Activated T-helper 1 cell treated with anti-CD3 and anti-CD28 coated beads, Interleukin-2, amount 50 U/mL, for 16 hours (primary cell): ENCODE measurements at places on chromosomes 6 and 20.

GRCh38 chr6:25995507-25995906 is 32.9 kb downstream of the TRIM38 start:
- no peak for DNase-seq

DNA sequence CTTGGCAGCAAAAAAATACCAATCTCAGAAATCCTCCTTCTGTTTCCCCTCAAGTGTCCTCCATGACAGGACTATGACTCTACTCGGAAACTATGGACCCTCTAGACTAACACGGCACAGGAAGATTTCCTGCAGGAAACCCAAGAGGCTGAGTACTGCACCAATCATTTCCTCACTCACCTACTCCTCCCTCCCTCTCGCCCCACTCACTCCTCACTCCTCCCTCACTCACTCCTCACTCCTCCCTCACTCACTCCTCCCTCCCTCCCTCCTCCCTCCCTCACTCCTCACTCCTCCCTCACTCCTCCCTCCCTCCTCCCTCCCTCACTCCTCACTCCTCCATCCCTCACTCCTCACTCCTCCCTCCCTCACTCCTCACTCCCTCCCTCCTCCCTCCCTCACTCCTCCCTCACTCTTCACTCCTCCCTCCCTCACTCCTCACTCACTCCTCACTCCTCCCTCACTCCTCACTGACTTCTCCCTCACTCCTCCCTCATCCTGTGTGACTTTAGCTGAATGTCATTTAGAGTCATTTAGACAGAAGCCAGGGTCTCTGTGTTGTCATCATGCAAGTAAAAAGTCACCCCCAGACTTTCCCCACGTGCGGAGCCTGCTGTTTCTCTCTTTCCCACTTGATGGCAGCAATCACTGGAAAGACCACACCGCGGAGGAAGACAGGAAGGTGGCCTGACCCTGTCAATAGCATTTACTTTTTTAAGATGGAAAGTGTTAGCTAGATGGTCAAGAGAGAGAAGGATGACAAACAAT is 226.8 kb upstream of the PDE10A start:
- DNase-seq = no peak

DNA sequence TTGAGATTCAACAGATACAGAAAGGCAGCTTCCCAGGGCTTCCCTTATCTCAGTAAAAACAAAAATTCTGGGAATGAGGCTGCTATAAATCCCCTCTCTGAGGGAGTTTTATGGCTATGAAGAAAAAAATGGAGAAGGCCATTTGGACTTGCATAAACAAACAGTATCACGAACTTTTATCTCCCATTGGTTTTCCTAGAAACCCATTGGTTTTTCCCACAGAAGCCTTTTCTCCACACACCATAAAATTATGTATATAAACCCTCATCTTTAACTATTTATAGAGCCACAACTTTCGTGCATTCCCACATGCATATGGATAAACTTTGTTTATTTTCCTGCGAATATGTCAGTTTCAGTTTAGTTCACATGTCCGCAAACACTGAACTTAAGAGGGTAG is 36.2 kb upstream of the BTBD3 start:
- no peak for DNase-seq

DNA sequence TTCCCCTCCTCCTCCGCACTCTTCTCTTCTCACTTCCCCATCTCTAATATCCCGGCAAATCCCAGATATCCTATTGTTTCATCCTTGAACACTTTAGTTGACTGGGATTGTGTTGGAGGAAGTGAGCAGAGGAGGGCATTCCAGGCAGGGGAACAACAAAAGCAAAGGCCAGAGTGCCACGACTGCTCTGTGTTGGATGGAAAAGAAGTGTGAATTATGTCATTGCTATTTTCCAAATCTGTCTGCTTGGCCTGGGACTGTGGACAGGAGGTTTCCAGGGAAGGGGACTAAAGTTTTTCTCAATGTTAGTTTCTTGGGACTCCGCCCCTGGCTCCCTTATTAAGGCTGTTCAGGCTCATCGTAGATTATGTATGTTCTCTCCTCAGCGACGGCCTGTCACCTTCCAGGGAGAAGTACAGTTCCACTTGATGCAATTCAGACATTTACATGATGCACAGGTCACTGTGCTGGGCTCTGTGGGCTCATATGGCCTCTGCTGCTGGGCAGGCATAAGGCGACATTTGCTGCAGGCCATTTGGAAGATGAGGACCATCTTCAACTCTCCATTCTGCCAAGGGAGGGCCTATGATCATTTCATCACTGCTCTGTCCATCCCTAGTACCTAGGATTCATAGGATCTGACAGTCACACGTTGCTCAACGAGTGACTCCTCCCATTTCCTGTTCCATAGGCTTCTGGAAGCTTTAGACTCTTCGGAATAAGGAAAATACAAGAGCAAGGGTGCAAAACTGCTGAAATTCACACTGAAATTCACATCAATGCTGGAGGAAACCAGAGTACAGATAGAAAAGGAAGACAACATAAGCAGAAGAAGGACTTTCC is 99.1 kb upstream of the KCNK16 start:
- no peak for DNase-seq

- DNase-seq = no peak
Observed at GRCh38 chr20:4476903-4477500, 244.7 kb upstream of the PRND start.
